Stimulated activated CD4-positive, alpha-beta T cell treated with anti-CD3 and anti-CD28 coated beads, Interleukin-1b, Interleukin-23, amount 100 ng/mL, for 1 hour (primary cell): ENCODE measurements at places on chromosomes 3 and 15.

- no peak for DNase-seq
These were observed 29.1 kb downstream of the AAGAB start for GRCh38 chr15:67225336-67225735.

- no peak for DNase-seq
These were observed 4.5 kb downstream of the CHST13 start for GRCh38 chr3:126528419-126528799.

GRCh38 chr15:64809649-64810496 lies 15.6 kb downstream of the PIF1 start:
- peak; percentile 52 for DNase-seq

DNA sequence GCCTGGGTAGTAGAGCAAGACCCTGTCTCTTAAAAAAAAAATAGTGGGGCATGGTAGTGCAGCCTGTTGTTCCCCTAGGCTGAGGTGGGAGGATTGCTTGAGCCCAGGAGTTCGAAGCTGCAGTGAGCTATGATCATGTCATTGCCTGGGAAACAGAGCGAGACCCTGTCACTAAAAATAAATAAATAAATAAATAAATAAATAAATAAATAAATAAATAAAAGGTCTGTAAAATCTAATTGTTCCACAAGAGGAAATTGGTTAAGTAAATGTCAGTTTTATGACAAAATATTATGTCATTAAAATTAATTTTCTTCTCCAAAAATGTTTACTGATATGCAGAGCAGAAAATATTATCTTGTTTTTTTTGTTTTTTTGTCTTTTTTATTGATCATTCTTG lies 5.3 kb downstream of the CRELD1 start:
- no peak for DNase-seq

DNA sequence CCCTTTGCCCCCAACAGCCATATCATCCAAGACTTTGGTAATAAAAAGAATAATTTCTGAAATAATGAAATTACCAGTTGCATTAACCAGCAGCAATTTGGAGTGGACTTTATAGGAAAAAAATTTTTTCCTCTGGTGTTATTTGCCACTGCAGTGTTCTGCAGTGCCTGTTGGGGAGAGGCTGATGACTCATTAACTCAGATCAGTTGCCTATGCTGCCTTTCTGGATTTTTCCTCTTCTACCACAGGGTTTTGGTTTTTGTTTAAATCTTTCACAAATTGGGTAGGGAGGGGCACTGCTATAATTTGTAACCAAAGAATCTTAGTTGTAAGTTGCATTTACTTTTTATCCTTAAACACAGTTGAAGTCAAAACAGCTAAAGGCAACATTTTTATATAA lies 22.7 kb downstream of the ATP6V1A start:
- DNase-seq, result no peak

- no peak for DNase-seq
These were observed 79.3 kb upstream of the LMOD3 start for GRCh38 chr3:69201658-69202057.

DNA sequence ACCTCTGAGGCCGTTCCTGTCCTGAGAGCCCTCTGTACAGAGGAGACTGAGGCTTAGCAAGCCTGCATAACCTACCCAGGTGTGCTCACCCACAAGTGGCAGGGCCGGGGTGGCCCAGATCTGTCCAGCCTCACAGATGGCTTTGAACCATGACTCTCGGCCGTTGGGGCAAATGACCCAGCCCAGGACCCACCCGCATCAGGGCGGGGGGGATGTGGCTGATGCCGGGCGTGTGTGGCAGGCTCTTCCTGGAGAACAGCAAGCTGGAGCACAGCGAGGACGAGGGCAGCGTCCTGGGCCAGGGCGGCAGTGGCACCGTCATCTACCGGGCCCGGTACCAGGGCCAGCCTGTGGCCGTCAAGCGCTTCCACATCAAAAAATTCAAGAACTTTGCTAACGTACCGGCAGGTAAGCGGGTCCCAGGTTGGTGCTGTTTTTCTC lies 133.5 kb downstream of the LRRK1 start:
- DNase-seq, result no peak

DNA sequence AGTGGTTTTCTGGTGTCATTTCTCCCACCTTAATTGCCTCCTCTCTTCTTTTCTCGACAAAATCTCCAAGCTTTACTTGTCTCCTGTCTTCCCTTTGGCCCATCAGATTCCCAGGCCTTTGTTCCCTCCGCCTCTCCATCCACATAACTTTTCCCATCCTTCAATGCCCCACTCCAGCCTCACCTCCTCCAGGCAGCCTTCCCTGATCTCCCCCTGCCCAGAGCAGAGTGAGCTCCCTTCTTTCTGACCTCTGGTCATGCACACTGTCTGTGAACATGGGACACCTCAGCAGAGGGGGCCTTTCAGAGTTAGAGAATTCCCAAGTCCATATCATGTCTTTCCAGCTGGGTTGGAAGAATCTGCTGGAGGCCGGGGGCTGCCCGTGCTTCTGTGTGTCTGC lies 14.6 kb upstream of the SSUH2 start:
- no peak for DNase-seq

- peak; percentile 70 for DNase-seq
These were observed at the start of gene ABTB1 for GRCh38 chr3:127672429-127673190. ABTB1 (plus strand) TSS chr3:127672952; CDS start chr3:127673026, 74 bp downstream.

- no peak for DNase-seq
These were observed 311.4 kb downstream of the UNC13C start for GRCh38 chr15:54289590-54290136.

DNA sequence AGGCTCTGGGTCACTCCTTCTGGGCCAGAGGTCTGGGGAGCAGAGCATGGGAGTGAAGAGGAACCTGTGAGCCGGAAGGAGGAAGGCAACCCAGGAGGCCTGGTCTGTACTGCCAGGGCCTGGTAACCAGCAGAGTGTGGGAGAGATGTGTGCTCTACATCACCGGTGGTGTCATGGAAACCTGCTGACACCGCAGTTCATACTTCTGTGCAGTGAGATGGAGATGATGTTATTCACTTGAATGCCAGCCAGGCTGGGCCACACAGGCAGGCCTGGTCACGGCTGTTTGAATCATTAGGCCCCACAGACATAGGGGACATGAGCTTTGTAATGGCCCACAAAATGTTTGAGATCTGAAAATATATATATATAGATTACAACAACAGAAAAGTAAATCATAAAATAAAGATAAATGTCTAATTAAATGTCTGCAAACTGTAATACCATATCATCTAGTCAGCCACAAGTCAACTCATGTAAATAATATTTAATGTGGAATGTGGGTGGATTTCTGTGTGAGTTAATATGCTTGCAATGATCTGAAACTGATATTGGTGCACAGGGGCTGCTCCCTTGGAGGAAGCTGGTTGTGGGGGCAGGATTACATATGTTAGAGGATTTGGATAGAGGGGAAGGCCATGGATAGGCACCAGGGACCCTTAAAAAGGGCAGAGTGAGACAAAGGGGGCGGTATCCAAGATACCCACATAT lies 108.5 kb upstream of the PFN2 start:
- DNase-seq, result no peak

GRCh38 chr3:37812499-37812896 lies 49.2 kb upstream of the CTDSPL start:
- no peak for DNase-seq

GRCh38 chr3:89107461-89108290 lies at the start of gene EPHA3:
EPHA3 (plus strand) TSS chr3:89107621; CDS start chr3:89107749, 128 bp downstream.
- no peak for DNase-seq

- no peak for DNase-seq
These were observed 100.1 kb upstream of the LPP start for GRCh38 chr3:188053710-188054380.

DNA sequence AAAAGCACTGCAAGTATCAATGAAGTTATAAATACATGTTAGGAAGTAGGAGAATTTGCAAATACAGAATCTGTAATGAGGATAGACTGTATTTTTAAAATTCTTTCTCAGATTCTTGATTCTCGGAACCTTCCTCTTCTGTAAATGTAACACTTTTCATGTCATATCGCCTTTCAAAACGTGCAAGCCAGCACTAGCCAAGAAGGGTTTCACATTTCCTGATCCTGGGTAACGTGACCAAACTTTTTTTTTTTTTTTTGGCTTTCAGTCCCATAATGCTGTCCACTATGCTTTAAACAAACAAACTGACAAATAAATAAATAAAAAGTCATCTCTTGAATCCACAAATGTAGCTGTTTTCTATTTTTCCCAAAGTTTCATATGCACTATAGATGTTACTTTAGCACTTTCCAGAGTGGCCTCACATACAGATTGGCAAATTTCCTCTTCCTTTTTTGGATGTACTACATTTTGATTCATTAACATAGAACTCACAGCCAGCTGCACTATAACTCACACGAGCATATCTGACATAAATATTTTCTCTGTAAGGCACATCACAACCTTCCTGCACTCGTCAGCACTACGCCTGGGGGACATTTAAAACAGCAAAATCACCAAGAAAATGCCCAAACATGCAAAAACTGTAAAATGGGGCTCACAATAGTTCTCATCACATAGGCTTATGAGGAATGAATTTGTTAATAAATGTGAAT lies 208.1 kb downstream of the OSBPL10 start:
- no peak for DNase-seq

DNA sequence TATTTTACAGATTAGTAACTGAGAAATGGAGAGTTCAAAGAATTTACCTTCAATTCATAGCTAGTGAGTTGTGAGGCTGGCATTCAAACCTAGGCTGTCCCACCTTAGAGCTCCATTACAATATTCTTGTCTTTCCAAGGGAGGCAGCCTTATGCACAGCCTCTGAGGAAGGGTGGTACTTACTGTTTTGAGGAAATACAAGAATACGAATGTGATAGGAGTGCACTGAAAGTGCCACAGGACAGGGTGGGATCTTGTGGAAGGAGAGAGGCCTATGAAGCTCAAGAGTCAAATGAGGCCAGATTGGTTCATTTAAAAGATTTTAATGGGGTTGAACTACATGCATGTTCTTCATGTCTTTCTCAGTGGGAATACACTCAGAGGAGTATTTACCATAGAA lies 86.3 kb downstream of the ARIH1 start:
- DNase-seq, result no peak

DNA sequence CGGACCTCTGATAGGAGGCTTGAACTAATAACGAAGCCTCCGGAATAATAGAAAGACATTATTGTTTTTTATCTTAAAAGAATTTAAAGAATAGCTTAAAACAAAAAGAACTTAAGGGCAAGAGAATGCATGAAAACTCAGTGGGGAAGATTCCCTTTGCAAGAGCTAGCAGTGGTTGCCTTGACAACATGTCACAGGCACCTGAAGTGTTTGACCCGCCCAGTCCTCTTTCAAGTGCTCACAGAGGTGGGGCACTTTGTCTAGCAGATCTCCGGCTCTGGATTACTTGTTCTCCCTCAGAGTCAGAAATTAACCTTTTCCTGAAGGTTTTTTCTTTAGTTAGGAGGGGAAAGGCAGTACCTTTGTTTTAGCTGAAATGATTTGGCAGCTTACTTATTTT lies 37.8 kb downstream of the LARS2 start:
- no peak for DNase-seq

- no peak for DNase-seq
These were observed 327.4 kb downstream of the EPHA3 start for GRCh38 chr3:89434621-89435380.

DNA sequence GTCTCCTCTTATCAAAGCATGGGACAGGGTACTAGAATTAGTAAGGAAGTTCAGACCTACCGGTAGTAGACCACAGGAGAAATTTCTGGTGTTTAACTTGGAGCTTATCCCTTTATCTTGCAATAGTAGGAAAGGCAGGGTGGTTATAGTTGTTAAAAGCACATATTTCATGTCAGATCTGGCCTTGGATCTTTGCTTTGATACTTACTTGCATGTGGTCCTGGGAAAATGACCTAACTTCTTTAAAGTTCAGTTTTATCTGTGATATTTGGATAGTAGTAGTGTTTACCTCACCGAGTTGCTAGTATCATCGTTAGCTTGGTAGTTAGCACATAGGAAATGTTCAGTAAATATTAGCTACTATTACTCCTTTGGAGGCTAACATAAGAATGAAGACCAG lies 15.4 kb downstream of the EXOG start:
- DNase-seq, result no peak

GRCh38 chr15:63069616-63070090 lies 27.1 kb downstream of the TPM1 start:
- no peak for DNase-seq

DNA sequence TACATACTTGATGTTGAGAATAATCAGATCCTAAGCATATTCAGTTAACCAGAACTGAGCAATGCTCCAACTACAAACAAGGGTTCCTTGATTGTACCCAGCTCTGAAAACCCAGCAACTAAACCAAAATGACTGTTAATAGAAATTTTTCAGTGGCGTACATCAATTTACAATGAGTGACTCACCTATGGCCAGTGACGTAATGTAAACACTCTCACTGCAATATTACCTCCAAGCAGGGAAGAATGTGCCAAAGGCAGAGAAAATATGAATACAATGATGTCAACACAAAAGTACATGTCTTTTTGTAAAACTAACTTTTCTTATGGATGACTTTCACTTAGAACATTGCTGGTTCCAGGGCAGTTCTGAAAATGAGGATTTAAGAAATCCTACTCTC lies 611.3 kb downstream of the EDEM1 start:
- DNase-seq, result no peak

- no peak for DNase-seq
These were observed 6.9 kb upstream of the NME9 start for GRCh38 chr3:138336454-138336999.

GRCh38 chr3:70933105-70933810 lies 620.8 kb upstream of the MDFIC2 start:
- no peak for DNase-seq

GRCh38 chr3:139944256-139944910 lies 9.4 kb downstream of the CLSTN2 start:
- no peak for DNase-seq

GRCh38 chr15:70376929-70377691 lies 279.4 kb upstream of the TLE3 start:
- DNase-seq, result no peak

- DNase-seq, result no peak
These were observed 33.5 kb upstream of the ST6GAL1 start for GRCh38 chr3:186896875-186897274.

DNA sequence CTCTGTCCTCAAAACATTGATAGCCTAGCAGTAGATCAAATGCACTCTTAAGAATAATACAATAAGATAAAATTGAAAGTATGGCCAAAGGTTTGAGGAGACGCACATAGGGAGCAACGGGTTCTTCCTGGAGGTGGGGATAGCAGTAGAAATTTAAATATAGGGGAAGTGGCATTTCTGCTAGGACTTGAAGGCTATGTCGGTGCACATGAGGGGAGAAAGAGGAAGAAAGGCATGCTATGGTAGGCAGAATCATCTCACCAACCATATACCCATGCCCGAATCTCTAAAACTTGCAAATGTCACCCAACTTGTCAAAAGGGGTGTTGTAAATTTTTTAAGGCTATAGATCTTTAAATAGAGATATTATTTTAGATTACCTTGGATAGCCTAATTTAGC lies 735.1 kb upstream of the LMCD1 start:
- DNase-seq, result no peak

DNA sequence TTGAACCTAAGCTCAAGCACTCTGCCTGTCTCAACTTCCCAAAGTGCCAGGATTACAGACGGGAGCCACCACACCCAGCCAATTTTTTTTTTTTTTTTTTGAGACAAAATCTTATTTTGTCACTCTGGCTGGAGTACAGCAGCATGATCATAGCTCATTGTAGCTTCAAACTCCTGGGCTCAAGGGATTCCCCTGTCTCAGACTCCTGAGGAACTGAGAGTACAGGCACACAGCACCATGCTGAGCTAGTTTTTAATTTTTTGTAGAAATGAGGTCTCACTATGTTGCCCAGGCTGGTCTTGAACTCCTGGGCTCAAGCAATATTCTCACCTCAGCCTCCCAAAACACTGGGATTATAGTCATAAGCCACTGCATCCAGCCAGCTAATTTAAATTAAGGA lies 36.8 kb upstream of the SUCLG2 start:
- DNase-seq, result no peak

- no peak for DNase-seq
These were observed 737.9 kb upstream of the BCHE start for GRCh38 chr3:166575161-166575560.
